Activated CD8-positive, alpha-beta memory T cell treated with anti-CD3 and anti-CD28 coated beads, Interleukin-2, amount 50 U/mL, for 48 hours (primary cell): ENCODE measurements at places on chromosomes 12 and 14.

GRCh38 chr12:70719672-70720420 lies 82.6 kb upstream of the PTPRB start:
- DNase-seq: peak; percentile 54

DNA sequence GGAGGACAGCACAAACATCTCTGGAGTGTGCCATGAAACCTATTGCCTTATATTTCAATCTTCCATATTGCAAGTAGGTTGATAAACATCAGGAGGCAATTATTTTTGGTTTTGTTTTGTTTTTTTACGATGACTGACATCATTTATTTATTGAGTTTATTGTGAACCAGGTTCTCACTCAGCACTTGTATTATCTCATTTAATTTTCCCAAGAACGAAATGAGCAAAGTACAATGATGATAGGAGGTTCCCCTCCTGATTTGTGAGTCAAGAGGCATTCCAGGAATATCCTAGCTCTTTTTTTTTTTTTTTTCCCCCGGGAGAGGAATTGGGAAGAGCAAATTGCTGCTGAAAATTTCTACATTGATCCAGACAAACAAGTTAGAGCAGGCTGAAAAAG lies 4.7 kb downstream of the SOCS2 start:
- DNase-seq: no peak

- DNase-seq: peak; percentile 60
Measured at GRCh38 chr12:51082561-51083125, 753 bp downstream of the CSRNP2 start.

DNA sequence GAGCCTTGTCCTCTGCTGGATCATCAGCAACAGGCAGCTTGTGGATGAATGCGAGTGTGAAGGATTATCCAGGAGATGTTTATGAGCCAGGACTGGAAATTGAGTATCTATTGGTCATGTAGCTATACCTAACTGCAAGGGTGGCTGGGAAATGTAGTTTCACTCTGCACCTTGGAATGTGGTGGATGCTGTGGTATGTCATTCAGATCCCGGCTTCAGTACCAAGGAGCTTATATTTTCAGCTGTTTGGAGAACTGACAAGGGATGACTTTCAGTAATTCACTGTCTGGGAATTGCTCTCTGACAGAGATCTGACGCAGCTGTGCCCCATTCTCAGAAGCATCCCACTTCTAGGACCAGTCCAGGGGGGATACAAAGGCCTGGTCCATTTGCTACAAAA lies 792.3 kb upstream of the NOVA1 start:
- DNase-seq: no peak

DNA sequence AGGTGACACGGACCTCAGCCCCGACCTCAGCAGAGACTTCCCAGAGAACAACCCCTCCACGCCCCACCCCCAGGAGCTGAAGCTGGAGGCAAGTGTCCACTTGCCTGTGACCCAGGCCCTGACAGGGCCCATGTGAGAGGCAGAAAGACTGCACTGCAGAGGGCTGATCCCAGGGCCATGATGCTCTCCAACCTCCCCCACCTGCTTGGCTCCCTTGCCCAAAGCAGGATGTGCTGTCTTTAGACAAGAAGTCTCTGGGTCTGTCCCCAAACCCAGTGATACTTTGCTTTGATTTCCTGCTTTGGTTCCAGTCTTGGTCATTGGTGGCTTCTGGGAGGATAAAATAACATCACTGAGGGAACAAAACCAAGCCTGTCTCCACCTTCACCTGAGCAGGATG lies 59.4 kb downstream of the BCL11B start:
- DNase-seq: no peak

DNA sequence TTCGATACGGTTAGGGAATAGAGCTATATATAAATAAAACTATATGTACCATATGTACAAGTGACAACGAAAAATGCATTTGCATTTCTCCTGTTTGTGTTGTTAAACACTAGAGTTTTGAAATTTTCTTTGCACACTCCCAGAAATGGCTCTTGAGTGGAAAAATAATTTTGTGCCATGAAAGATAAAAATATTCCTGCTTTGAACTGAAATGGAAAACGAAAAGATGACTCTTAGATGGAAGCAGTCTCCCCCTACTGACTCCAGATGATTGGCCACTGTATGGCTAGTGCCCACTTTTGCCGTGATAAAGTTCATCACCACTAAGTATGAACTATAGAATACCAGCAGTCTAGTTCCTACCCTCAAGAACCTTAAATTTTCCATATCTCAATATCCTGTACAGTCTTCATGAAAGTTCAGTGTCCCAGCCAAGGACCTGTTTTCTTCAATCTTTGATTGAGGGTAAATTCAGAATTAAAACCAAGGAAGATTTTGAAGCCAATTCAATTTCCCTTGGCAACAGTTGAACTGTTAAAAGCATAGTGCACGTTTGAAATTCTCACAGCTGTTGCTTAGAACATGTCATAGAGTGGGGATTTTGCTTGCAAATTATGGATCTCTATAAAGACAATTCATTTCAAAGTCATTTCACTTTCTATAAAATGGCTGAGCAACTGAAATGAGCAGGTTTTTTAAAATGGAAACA lies 1.6 kb upstream of the PPP2R5E start:
- no peak for DNase-seq

GRCh38 chr14:61563162-61563511 lies 132.2 kb upstream of the HIF1A start:
- no peak for DNase-seq

DNA sequence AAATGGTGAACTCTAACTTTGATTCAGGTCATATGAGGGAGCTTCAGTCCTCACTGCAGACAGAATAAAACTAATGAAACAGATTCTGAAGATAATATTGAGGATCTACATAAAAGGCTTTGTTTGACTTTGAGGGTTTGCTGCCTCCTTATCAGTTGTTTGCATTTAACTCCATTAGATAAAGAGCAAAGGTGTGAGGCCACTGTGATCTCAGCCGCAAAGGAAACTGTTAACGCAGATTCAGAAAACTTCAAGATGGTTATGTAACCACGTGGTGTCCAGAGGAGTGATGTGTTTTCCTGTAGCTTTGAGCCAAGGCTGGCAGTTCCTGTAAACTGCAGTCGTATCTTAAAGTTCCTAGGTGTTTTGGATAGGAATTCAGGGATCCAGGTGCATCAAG lies 67.8 kb downstream of the METTL25 start:
- DNase-seq: no peak

DNA sequence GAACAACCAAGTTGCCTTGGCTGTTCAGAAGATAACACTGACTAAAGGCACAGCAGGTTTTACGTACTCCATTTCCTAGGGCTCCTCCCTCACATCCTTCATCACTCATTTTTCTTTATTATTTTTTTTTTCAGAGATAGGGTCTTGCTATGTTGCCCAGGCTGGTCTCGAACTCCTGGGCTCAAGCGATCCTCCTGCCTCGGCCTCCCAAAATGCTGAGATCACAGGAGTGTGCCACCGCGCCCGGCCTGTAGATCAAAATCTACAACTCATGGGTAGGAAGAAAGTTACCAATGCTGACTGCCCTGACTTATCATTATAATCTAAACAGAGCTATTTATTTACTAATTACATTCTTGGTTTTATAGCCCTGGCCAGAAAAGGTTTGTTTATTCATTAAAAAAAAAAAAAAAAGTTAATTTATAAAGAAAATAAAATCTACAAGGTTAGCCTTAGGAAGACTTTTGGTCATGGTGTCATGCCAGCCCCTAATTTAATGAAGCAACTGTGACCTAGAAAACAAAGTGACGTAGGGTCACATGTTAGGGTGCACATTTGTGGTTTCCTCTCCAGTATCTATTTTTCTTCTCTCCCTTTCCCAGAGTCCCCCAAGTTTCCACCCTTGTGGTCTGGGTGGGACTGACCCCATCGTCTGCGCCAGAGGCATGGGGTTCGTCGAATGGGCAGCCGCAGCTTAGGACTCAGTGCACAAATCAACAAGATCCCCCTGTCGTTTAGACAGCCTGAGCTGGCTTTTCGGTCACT lies 19.0 kb upstream of the FOXN3 start:
- no peak for DNase-seq

- DNase-seq: no peak
Measured at GRCh38 chr12:19548834-19549233, 109.5 kb downstream of the AEBP2 start.

GRCh38 chr14:94686511-94687160 lies 74.4 kb downstream of the SERPINA3 start:
- DNase-seq: no peak

DNA sequence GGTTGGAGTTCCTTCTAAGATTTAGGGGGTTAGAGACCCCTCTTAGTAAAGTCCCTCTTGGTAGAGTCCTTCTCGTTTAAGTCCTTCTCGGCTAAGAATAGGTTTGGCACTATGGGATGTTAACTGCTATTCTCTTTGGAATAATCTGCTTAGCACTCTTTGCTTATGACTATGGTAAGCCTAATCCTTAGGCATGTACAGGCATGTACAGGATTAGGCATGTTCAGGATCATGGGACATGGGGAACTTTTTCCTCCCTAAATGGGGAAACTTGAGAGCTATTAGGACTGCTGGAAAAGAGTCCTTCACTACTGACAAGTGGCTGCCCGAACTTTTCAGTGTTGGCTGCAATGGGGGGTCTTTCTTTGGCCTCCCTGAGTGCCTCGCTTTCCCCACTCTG lies 193.3 kb downstream of the TMEM117 start:
- DNase-seq: no peak

DNA sequence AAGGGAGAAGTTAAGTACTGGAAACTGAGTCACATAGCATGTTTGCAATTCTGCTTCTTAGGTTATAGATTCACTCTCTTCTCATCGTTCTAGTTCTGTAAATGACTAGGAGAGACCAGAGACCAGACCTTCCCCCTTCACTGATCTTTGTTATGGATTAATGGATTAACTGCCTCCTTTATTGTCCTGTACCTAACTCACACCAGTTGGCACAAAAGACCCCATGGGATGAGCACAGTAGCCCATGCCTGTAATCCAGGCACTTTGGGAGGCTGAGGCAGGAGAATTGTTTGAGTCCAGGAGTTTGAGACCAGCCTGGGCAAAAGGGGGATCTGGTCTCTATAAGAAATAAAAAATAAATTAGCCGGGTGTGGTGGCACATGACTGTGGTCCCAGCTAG lies 20.8 kb downstream of the BCAT1 start:
- DNase-seq: no peak

DNA sequence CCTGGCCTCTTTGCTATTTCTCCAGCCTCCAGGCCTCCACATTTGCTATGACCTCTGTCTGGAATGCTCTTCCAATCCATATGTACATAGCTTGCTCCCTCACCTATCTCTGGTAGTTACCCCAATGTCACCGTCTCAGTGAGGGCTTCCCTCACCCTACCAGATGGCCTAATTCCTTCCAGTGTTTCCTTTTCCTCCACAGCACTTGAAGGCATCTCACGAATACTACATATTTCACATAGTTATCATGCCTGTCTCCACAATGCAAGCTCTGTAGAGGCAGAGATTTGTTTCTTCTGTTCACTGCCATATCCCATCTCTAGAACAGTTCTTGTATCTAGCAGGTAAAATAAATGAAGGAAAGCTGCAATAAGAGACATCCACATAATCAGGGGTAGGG lies 21.3 kb upstream of the HSP90B1 start:
- no peak for DNase-seq

GRCh38 chr12:124086299-124086898 lies 113.4 kb downstream of the ZNF664 start:
- DNase-seq: no peak

DNA sequence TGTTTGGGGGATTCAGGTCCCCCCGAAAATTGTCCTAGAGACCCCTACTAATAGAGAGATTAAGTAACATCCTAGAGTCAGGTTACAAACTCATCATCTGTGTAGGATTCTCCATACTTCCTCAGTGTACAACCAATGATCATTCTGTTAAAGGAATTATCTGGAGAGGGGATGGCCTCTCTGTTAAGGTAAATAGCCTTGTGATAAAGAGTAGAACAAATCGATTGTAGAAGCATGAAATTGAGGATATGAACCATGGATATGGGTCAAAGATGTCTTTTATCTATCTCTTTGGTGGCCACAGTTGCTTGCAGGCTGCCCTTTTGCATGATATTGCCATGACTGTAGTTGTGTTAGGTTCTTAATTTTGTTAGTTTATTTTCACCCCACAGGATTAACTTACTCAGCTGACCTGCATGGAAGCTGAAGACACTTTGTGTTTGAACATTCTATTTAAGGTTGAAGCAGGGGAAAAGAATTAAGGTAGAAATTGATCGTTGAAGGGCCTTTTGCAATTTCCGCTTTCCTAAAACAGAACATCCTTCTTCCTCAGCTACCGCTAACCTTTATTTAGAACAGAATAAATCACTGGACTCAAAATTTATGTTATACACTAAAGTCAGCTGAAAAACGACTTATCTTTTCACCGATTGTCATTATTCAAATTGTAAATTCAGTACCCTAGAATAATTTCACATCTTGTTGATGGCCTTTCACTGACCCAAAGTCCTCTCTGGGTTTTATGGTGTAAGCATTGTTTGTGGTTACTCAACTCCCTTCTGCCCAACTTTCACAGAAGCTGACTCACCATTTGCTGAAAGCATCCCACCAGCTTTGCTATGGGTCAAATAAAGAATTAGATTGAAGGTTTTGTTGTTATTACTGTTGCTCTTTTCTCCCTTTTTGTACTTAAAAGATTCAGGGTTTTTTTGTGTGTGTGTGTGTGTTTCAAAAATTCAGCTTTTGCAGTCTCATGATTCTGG lies 52.3 kb downstream of the IRAK3 start:
- DNase-seq: no peak

DNA sequence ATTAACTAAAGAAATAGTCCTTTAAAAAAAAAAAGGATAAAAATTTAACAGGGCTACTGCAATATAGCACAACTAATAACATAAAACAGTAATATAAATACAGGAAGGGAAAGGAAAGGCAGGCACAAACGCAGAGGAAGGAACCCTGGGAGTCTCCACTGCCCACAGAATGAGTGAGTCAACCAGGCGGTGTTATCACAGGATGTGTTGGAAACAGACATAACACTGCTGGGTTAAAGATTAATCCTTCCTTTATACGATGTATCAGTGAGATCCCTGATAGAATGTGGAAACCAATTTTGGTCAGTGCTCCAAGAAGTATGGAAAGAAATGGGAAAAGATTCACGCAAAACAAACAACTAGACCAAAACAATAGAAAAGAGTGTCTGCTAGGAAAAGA lies 47.9 kb downstream of the FGD6 start:
- no peak for DNase-seq

GRCh38 chr14:50859296-50859624 lies 12.6 kb upstream of the ABHD12B start:
- no peak for DNase-seq

DNA sequence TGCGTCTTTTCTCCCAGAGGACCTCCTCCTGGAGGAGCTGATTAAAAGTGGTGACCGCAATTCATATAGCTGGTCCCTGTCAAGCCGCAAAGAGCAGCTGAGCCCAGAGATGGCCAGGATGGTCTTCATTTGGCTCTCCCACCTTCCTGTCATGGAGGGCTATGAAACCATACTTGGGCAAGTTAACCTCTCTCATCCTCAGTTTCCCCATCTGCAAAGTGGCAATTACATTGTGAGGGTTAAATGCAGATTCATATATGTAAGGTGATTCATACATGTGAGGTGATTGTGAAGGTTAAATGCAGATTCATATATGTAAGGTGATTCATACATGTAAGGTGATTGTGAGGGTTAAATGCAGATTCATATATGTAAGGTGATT lies 3.6 kb upstream of the TESC start:
- no peak for DNase-seq
